BJ (cell line): ENCODE measurements at places on chromosomes 2 and 18.
A peak's percentile ranks its signal among the peaks of the same experiment; 100 is the strongest.

- no peak for DNase-seq
These were observed 16.0 kb upstream of the RGPD4 start for GRCh38 chr2:107810734-107811133.

GRCh38 chr2:164868563-164869419, 27.2 kb upstream of the COBLL1 start:
- DNase-seq: no peak

GRCh38 chr2:128651000-128651399, 332.3 kb upstream of the HS6ST1 start:
- DNase-seq: no peak

GRCh38 chr18:77876319-77876865, 626.7 kb downstream of the GALR1 start:
- DNase-seq: no peak

- DNase-seq: peak; percentile 80
These were observed 129.7 kb downstream of the TGIF1 start for GRCh38 chr18:3579701-3580100.

DNA sequence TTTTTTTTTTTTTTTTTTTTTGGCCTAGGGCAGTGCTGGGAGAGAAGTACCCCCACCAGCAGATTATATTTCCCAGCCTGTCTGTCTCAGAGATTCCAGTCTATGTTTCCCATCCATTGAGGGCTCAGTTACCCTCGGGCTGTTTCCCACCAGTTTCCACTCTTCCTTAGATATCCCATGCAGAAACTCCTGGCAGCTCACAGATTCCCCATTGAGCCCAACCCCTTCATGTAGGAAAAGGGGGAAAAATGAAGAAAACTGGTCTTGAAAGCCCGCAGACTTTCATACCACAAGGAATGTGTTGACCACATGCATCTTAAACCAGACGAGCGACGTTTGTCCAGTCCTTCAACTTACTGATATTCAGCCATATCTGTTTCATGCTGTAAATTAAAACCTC, 15.2 kb downstream of the ASXL3 start:
- DNase-seq: no peak

GRCh38 chr2:230905448-230906421, 19.3 kb downstream of the GPR55 start:
- no peak for DNase-seq

GRCh38 chr2:68193787-68194372, 36.2 kb downstream of the PNO1 start:
- peak; percentile 18 for DNase-seq

GRCh38 chr2:126115975-126116374, 540.0 kb upstream of the GYPC start:
- DNase-seq: no peak

- DNase-seq: no peak
These were observed 513.6 kb downstream of the STK39 start for GRCh38 chr2:167733747-167734146.

- DNase-seq: no peak
These were observed 43.6 kb upstream of the TNP1 start for GRCh38 chr2:216903470-216903869.

- DNase-seq: peak; percentile 30
These were observed 90.6 kb upstream of the TAF1B start for GRCh38 chr2:9752441-9753275.

GRCh38 chr2:206853915-206854314, 85.4 kb upstream of the CPO start:
- DNase-seq: no peak

GRCh38 chr2:55992455-55992854, 68.9 kb upstream of the EFEMP1 start:
- peak; percentile 99 for DNase-seq
